Glomerular endothelial cell (primary cell): ENCODE measurements at places on chromosomes 1 and 21.

DNA sequence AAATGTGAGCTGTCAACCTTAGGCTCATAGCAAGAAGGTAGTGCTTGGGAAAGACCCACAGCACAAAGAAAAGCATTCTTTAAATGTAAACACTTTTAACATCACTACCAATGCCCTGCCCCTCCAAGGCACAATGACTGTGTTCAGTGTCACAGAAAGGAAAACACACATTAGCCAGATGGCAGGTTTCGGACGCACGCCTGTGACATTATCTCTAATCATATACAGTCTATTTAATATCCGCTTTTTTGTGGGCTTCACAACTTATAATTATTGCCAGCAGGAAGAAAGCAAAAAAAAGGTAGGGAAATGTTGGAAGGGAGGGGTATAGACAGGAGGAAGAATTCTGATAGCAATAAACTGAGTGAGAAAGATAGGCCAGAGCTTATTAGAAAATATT lies 112.4 kb upstream of the BEND5 start:
- no peak for DNase-seq

DNA sequence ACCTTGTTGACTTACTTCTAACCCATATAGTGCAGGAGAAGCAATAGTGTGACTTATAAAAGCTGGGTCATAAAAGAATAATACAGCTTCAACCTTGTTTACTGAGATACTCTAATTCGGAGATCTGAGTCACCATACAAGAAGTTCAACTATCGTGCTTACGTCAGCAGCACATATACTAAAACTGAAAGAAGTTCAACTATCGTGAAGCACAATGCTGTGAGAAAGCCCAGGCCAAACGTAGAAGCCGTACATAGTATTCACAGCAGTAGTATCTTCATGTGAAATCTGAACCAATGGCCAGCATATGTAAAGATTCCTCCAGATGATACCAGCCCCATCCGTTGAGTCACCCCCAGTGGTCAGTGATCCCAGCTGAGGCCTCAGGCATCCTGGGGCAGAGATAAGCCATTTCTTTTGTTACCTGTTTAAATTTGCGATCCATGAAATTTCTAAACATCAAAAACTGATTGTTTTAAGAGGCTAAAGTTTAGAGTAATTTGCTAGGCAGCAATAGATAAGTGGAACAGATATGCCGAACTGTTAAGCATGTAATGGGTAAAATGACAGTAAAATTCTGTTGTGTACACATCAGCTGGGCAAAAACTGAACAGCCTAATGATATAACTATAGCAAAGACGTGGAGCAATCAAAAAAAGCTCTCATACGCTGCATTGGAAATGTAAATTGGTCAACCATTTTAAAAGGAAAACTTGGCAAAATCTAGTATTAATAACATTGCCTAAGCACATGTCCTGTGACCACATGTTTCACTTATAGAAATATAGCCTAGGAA lies 53.9 kb upstream of the SAMD13 start:
- DNase-seq = peak; percentile 91

- DNase-seq = no peak
Observed at GRCh38 chr1:184633785-184634184, 120.9 kb downstream of the EDEM3 start.

- no peak for DNase-seq
Observed at GRCh38 chr1:8211251-8211882, 106.5 kb upstream of the SLC45A1 start.

DNA sequence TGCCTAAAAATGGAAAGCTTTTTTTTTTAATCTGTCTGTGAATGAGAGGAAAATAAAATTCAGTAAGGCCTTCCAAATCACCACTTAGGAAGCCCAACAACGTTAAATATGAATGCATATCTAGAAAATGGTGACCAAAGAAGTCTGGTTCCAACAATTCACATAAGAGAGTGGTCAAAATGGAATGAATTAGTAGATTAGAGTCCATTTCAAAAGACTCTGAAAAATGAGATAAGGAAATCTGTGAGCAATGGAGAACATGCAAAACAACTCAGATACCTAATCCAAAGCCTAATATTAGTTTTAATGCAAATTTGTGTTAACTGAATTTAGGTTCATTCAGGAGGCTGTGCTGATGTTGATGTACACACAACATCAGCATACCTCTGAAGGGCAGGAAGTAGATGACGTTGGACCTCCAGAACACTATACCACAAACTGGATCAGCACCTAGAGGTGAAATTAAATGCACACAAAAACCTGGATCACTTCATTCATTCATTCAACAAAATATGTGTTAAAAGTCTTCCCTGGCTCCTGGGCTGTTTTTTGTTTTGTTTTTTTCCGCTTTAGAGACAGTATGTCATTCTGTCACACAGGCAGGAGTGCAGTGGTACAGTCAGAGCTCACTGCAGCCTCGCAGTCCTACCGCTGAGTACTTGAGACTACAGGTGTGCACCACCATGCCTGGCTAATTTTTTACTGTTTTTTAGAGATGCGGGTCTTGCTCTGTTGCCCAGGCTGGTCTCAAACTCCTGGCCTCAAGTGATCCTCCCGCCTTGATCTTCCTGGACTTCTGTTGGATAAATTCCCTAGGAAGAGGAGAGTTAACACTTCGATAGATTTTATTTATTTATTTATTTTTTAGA lies 4.9 kb upstream of the BRWD1 start:
- no peak for DNase-seq

- no peak for DNase-seq
Observed at GRCh38 chr1:185869590-185869989, 135.4 kb downstream of the HMCN1 start.

DNA sequence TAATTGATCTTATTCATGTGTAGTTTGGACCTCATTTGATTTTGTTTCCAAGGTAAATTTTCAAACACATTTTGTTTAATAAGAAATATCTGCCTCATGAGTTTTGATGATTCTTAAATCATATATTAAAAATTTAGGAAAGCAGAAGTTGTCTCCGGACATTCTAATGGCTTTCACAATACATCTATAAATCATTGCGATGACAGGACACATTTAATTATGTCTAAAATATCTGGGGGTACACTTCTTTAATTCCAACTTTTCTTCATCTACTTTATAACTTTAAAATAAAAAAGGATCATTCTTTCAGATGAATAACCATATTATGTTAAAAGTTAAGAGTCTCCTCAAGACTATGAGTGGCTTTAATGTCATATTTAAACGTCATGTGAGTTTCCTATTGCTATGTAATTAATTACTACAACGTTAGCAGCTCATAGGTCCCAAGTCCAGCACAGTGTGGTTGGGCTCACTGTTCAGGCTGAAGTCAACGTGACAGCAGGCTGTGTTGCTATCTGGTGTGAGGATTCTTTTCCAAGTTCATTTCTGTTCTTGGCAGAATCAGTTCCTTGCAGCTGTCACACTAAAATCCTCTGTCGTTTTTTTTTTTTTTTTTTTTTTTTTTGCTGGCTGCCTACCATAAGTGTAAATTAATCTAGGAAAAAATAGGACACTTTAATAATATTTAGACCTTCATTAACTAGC lies 893.5 kb downstream of the LTN1 start:
- DNase-seq = no peak

- DNase-seq = no peak
Observed at GRCh38 chr21:42320791-42321190, 5.6 kb upstream of the TFF3 start.

DNA sequence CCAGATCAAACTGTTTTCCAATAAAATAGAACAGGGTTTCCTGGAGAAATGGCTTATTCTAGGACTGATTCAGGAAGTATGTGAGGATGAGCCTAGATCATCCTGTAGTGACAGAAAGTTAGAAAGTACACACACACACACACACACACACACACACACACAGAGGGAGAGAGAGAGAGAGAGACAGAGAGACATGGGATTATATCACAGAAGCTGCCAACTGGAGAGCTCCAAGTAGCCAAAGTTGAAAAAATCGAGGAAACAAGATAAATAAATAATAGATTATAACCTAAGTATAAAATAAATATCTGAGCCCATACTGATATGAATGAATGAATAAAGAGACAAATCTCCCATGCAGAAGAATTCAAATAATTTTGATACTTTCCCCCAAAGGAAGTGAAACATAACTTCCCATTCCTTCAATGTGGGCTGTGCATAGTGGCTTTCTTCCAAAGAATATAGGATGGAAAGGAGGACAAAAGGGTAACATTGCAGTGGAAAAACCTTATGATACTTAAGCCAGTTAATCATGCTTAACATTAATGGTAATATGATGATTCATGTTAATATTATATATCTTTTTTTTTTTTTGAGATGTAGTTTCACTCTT lies 171.6 kb downstream of the NTPCR start:
- DNase-seq = no peak

- DNase-seq = no peak
Observed at GRCh38 chr1:79532555-79532954, 526.0 kb upstream of the ADGRL4 start.
